ENCODE measurements at places on chromosomes 1 and 21.

DNA sequence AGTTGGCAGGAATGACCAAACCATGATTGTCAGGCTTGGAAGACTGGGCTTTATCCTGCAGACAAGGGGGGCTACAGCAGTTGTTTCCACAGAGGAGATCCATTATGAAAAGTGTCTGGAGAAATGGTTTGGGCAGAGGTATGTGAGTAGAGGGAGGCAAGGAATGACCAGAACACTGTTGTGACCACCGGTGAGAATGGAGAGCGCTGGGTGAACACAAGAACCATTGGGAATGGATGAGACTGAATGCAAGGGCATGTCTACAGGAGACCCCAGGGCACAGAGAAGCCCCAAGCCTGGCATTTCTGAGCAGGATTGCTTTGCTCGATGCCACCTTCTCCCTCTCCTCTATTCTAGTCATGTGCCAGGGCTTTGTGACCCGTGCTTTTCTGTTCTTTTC, 125.1 kb downstream of the CACNA1E start:
- no peak for DNase-seq

DNA sequence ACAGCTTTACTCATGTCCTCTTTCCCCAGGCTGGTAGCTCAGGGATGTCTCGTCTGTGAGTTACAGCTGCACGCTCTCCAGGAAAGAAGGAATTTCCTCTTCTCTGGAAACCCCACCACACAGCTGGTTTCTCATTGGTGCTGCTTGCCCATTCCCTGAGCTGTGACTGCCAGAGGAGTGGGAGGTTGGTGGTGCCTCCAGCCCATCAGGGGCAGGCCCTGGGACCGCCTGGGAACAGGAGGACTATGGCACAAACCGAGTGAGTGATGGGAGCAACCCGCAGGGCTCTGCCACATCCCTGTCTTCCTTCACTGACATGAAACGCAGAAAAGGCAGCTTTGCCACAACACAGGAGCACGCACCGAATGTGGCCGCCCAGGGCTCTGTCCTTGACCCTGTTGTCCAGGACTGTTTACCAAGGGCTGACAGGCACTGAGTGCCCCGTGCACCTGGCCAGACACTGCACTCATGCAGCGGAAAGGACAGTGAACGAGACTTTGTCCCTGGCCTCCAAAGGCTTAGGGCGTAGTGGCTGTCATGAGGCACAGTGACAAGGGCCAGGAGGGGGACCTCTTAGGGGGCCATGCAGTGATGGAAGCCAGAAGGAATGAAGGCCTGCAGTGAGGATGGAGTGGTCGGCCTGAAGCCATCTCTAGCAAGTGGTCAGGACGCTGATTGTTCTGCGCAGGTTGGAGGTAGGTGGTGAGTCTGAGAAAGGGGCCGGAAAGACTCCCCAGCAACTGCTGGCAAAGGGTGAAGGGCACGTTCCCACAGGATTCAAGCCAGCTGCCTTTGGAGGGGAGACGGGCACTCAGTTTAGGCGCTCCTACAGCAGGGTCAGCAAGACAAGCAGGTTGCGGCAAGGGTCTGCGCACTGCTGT, 1.7 kb upstream of the CCNL2 start:
- no peak for DNase-seq

DNA sequence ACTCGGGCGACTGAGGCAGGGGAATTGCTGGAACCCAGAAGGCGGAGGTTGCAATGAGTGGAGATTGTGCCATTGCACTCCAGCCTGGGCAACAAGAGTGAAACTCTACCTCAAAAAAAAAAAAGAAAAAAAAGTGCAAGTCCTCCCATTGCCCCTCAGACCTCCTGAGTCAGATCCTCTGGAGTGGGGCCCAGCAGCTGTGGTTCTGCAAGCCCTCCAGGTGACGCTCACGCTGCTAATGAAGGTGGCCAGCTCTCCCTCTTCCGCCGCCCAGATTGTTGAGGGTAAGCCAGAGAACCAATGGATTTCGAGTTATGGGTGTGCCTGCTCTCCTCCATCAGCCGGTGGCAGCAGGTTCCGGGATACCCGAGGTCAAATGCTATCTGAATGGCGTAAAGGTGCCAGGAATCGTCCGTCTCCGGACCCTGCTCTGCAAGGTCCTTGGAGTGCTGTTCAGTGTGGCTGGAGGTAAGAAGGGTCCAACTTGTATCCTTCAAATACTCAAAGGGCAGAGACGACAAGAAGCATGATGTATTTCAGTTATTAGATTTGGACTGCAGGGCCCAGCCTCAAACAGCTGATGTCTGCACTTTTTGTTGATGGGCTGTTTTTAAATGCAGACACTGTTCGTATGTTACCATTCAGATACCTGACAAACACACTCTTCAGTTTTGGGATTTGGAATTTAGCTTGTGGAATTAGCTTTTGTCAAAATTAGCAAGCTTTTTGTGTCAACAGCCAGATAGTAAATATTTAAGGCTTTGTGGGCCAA, 17.6 kb downstream of the CLCN6 start:
- no peak for DNase-seq

DNA sequence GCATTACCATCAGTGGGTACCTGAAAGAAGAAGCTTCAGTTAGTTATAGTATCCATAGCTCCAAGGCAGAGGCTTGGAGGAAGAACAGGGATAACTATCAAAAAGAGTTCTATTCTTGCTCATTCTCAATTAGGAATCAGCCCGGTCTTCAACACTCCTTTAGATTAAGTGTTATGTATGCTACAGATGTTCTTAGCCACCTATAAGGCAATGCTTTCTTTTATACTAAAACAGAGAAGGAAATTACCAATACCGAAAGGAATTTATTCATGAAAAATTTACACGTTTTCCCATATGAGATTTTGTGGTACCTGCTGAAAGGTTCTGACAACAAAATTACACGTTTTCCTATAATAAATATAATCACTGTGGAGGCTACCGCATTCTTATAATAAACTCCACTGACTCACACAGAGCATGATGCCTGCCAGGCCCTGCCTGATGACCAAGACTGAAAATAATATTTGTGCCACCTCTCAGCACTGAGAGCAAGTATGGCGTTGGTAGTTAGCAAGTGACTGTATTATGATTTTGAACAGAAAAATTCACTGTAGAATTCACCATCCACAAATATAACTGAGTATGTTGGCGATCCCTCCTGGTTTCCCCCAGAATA, 58.3 kb downstream of the APP start:
- no peak for DNase-seq

DNA sequence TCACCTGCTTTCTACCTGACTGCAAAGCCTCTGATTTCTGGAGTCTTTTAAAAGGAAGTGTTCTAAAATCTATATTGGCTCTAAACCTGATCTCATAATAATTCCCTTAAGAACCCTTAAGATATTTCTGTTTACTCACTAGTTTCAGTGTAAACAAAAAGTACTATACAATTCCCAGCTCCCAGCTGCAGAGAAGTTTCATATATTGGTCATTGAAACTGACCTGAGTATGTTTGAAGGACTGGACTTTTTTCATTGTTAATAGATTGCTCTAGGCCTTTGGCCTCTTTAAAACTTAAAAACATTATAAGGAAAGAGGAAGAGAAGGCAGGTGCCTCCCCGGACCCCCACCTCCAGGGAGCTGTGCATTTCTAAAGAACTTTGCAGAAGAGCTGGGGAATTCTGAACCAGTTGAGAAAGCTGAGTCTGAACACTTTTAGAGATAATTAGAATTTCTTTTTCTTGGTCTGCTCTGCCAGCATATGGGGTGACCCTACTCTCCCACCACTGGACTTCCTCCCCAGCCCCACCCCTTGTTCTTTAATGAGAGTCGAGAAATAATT, 23.7 kb downstream of the CLIC6 start:
- DNase-seq = no peak

DNA sequence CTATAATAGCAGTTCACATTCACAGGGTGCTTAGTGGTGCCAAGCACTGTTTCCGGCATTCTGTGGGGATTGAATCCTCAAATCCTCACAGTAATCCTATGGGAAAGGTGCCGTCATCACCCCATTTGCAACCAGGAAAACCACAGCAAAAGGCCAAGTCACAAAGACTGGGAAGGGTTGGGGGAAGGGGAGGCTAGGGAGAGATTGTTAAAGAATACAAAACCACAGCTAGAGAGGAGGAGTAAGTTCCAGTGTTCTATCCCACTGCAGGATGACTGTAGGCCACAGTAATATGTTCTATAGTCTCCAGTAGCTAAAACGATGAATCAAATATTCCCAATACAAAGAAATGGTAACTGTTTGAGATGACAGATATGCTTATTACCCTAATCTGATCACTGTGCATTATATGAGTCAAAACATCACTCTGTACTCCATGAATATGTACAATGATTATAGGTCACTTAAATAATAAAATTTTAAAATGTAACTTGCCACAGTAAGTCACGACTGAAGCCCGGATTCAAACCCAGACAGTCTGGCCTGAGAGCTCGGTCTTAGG, 256.8 kb downstream of the TOMM20 start:
- no peak for DNase-seq

DNA sequence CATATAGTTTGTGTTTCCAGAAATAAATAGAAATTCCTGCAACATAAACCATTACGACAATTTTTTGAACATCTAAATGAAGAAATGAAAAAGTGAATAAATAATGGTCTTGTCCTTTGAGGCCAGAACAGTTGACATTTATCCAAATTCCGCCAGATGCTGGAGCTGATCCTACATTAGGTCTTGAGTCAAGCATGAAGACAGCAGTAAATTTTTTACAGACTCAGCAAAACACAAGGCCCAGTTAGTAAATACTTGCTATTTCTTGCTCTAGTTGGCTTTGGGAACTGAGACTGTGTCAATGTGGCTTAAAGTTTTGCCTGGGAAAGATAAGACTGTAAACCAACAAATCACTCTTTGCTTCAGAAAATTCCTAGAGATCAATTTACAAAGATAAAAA, 540.1 kb upstream of the RGS18 start:
- DNase-seq = no peak

GRCh38 chr1:190475421-190476141, 2.1 kb downstream of the BRINP3 start:
- no peak for DNase-seq

DNA sequence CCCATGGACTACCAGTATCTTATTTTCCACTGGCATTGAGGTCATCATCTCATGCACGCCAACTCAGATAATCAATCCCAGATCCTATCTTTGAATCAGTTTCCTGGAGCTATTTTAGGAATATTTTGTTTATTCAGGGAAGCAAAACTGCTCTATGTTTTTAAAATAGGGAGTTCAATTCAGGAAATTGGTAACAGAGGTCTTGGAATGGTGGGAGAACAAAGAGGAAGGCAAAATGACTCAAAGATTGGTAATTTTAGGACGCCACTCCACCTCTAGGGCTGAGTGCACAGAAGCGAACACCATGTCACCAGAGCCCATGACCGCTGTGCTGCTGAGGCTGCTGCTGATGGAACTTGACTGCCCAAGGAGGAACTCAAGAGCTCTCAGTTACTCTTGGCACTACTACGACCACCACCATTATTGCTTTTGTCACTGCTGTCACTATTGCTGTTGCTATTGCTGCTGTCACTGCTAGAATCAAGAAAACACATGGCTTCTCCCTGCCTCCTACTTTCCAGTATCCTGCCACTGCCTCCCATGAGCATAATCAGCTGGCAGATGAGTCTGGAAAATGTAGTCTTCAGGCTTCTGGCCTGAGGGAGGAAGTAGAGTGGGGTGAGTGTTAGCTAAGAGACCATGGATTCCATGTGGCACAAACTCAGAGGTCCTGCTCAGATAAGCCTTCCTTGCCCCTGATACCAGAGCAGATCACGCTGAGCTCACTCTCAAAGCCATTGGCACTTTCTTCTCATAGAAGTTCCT, 71.6 kb upstream of the CNIH3 start:
- DNase-seq = no peak

DNA sequence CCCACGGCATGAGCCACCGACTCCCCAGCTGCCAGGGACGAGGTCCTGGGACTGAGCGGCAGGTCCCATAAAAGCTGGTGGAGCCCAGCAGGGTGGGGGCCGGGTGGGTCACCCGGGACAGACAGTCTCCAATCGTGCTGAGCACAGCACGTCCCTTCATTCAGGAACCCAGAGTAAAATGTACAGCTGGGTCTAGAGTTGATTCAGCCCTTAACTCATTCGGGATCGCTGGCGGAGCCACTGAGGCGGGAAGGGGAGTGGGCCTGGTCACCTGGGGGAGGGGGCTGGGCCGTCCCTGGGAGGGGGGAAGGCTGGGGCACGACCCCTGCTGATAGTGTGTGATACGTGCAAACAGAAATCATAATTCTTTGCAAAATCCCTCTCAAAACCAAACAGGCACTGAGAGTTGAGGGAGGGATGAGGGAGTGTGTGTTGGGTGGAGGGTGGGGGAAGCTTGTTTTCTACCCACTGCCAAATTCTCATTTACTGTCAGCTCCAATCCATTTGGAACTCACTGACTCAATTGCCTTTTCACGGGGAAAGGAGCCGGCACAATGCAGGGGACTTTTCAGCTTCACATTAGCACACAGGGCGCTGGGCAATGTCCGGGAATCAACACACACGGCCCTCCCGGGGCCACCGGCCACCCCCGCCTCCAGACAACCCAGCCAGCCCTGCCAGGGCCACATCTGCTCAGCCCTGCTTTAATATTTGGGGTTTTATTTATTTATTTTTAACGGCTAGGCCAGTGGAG, 13.8 kb downstream of the CASZ1 start:
- no peak for DNase-seq

DNA sequence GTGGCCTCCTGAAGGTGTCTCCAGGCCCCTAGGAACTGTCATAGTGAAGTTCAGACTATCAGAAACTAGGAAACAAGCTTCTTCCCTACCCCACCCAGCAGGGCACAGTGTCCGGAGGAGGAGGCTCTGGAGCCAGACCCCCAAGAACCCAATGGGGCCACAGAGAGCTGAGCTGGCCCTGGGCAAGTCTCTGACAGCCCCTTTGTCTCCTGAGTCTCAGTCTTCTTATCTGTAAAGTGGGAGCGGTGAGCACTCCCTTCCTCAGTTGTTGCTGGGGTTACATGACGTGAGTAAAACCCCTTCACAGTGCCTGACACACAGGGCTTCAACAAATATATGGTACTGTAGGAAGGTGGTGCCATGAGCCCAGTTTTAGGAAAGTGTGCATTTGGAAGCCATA, 675.8 kb downstream of the MATN1 start:
- DNase-seq = no peak

DNA sequence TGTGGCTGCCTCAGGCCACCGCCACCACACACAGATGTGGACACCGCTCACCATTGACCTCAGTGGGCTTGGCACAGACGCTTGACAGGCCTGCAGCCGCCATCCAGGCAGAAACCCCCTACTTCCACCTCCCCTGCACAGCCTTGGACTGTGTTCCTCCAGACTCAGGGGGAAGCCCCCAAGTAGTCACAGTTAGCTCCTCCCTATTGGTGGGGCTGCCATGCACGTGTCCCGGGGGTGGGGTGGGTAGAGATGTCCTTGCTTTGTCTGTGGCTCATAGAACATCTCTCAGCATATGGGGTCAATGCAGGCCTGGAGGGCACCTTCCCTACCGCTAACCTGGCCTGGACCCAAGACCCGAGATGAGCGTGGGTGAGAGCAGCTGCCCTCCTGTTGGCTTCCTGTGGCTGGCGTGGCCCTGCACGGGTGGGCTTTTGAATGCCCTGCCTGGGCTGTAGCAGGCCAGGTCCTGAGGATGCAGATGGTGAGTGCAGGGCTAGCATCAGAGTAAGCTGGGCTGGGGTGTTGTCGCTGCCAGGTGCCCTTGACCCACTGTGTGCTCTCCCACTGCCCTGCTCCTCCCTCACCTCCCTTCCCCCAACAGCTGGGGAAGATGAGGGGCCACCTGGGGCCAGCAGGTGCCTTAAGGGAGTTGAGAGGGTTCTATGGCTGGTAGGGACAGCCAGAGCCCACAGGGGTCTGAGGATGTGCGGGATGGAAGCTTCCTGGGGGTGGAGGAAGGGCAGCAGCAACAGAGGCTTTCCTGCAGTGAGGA, 6.2 kb downstream of the CROCC start:
- peak; percentile 21 for DNase-seq

- DNase-seq = no peak
Observed at GRCh38 chr1:213615226-213615916, 372.4 kb upstream of the PROX1 start.

GRCh38 chr1:18466676-18467075, 14.1 kb upstream of the KLHDC7A start:
- no peak for DNase-seq
